Endothelial cell of umbilical vein (primary cell): ENCODE measurements at places on chromosomes 1 and 21. TPM values are rescaled to one million over a fixed set of nuclear protein-coding genes. Genes with fewer than 3 reads are reported as not detected.

Gene EBNA1BP2
- total RNA-seq: 104 and 105 TPM in 2 replicates

Gene MYBPH
- total RNA-seq: not detected in 2 replicates

Gene GNG4
- total RNA-seq: not detected in 2 replicates

Gene ASPM
- 44.6 and 55.1 TPM in 2 replicates for total RNA-seq

Gene AADACL4
- not detected in 2 replicates for total RNA-seq

Gene TMEM125
- not detected in 2 replicates for total RNA-seq

Gene FCRL1
- not detected in 2 replicates for total RNA-seq

Gene SELP
- 0.48 and 1.3 TPM in 2 replicates for total RNA-seq

Gene SLFNL1
- total RNA-seq: 0.29 and 0.39 TPM in 2 replicates

Gene CR1L
- total RNA-seq: not detected in 2 replicates

Gene MSH4
- total RNA-seq: 0.09 and 0.29 TPM in 2 replicates
